ENCODE measurements at places on chromosomes 4 and X.

- DNase-seq, result no peak
- H3K36me3 ChIP-seq, result peaks cover 5% of the 10 kb centered on the region
- no peaks in the 10 kb centered on the region for H3K27me3 ChIP-seq
- H3K4me3 ChIP-seq, result peak overlapping the region; percentile 53
- peak overlapping the region; percentile 70 for H3K27ac ChIP-seq
Observed at GRCh38 chr4:86939729-86940575, 5.1 kb downstream of the AFF1 start.

- H3K36me3 ChIP-seq, result no peaks in the 10 kb centered on the region
- H3K27me3 ChIP-seq, result no peaks in the 10 kb centered on the region
- DNase-seq, result no peak
- H3K4me1 ChIP-seq, result no peaks in the 10 kb centered on the region
Observed at GRCh38 chr4:136400829-136401228, 1131.5 kb downstream of the PCDH18 start.

DNA sequence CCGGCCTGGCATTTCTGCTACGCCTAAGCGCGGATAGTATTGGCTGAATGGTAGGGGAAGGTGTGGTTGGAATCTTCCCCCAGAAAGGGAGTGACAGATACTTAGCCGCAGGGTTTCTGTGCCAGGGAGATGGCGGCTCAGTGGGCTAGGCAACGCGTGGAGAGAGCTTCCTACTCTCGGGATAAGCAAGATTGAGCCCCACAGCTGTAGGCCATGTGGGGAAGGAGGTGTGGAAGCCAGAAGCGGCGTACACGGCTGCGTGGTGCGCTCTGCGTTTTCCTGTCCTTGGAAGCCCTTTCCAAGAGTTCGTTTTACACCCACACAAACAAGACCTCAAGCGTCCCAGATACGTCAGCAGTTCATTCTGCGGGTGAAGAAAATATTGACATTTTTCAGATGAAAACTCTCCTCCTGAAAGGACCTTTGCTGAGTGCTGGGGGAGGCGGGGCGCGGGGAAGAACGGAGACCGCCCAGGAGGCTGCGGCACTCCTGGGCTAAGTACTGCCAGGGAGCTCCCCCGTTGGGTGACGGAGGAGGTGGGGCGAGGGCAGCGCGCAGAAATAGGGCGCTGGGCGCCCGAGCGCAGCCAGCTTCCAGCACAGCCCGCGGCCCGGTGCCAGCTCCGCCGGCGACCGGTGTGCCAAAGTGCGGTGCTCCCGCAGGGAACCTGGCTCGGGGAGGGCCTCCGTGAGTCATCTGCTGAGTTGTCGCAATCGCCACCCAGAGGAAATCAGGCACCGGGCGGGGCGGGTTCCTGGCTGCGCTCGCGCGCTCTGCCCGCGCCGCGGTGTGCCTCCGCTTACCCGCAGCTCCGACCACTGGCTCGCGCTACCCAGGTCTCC is at the start of gene GPAT3:
GPAT3 (plus strand) TSS at position 589 of the 842 bp plus-strand sequence. CDS start 515 bp downstream, outside the sequence.
- peak within 1 kb of the TSS; percentile 12 for H3K27ac ChIP-seq
- H3K4me3 ChIP-seq, result peak within 1 kb of the TSS; percentile 83
- DNase-seq, result peak; percentile 55
- H3K27me3 ChIP-seq, result peaks cover 47% of the 10 kb centered on the region
- H3K36me3 ChIP-seq, result peaks cover 3% of the 10 kb centered on the region

GRCh38 chrX:126557151-126557550 is 4.5 kb upstream of the DCAF12L1 start:
- H3K4me1 ChIP-seq, result no peaks in the 10 kb centered on the region
- H3K27me3 ChIP-seq, result no peaks in the 10 kb centered on the region
- no peak for DNase-seq
- H3K27ac ChIP-seq, result no peak overlapping the region
- no peaks in the 10 kb centered on the region for H3K36me3 ChIP-seq

Data from activated T-helper 1 cell treated with anti-CD3 and anti-CD28 coated beads, Interleukin-12 subunit alpha, Interleukin-12 subunit beta, Interleukin-2, Interleukin-4 antibody, amounts not matched to agents 30 ng/mL and 10 ng/mL and 1 ng/mL, durations not matched to agents 14 hours and 24 hours and 36 hours (primary cell).